ENCODE measurements at places on chromosomes 3 and 15.

DNA sequence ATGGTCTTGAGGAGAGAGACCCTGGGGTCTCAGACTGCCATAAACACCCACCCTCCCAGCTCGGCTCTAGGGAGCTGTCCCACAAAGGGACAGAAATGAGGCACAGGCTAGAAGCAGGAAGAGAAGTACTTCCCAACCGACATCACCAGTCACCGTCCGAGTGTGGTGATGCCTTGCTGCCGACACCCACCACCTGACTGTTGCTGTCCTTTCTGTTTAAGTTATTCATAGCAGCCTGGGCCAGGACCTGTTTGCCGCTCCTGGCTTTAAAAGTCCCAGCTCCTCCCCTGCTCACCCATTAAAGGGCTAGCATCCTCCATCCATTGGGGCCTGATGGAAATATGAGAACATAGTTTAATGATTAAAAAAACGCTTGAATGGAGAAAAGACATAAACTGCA is 13.2 kb upstream of the SPG11 start:
- no peak for DNase-seq

DNA sequence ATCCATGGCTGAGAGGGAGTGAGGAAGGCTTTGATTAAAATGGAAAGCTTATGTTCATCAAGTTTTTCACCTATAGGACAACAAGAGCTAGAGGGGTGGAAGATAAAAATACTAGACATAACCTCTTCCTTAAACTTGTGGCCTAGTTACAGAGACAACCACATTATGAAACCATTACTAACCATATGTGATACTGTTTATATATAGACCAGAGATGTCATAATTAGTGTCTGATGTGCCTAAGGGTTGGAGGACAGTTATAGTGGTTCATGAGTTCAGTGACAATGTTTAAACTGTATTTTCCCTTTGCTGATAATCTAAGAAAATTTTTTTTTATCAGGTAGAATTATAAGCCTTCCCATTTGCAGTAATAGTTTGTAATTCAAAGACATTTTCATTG is 23.7 kb downstream of the PHLDB2 start:
- DNase-seq = no peak

DNA sequence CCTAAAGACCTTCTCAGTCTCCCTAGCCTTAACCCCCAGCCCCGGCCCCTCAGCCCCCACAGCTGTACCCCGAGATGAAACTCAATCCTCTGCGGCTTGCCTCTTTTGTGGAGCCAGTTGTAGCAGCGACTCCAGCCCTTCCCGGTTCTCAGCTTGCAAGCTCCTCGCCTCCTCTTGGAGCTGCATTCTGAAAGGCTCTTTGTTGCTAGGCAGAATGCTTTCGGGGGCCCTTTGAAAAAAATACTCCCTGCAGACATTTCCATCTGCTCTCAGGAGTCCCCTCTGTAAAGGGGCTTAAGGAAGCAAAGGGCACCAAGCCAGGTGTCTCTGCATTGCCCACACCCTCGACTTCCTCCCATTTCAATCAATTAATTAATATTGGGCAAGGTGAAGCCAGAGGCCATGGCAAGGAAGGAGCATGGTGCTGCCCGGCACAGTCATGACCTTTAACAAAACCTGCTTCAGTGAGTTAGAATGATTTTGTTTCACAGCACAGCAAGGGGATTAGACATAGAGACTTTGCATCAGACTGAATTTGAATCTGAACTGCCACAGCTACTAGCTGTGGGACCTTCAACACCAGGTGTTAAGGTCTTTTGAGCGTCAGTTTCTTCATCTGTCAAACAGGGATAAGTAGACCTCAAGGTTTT is 65.5 kb downstream of the SRGAP3 start:
- DNase-seq = no peak

DNA sequence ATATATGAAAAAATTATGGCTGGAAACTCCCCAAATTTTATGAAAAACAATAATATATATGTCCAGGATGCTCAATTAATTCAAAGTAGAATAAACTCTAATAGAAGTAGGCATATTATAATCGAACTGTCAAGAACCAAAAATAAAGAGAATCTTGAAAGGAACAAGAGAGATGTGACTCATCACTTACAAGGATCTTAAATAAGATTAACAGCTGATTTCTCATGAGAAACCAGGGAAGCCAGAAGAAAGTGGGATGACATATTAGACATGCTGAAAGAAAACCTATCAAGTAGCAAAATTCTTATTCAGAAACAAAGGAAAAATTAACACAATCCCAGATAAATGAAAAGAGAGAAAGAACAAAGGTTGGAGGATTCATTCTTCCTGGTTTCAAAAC is 66.8 kb downstream of the FAIM start:
- DNase-seq = peak; percentile 47

GRCh38 chr3:156602424-156602823 is 47.5 kb upstream of the SSR3 start:
- DNase-seq = no peak

- DNase-seq = no peak
These were observed 113.1 kb downstream of the EDEM1 start for GRCh38 chr3:5300638-5301037.

DNA sequence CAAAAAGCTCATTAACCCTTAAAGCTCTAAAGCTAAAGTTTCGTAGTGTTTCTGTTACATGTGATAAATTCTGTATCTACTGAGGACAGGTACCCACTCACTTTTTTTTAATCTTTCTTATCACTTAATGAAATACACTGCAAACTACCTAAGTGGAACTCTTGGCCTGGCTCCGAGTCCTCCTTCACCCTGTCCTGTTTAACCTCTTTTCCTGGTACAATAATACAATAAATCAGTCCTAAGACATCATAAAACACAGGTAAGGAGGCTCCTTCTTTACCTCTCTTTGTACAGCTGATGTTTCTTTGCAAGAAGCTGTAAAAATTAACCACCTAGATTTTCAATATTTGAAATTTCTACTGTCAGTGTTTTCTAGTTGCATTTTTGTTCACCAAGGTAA is 15.8 kb downstream of the SEMA6D start:
- no peak for DNase-seq

GRCh38 chr3:150082898-150083654 is 112.4 kb upstream of the PFN2 start:
- DNase-seq = no peak

DNA sequence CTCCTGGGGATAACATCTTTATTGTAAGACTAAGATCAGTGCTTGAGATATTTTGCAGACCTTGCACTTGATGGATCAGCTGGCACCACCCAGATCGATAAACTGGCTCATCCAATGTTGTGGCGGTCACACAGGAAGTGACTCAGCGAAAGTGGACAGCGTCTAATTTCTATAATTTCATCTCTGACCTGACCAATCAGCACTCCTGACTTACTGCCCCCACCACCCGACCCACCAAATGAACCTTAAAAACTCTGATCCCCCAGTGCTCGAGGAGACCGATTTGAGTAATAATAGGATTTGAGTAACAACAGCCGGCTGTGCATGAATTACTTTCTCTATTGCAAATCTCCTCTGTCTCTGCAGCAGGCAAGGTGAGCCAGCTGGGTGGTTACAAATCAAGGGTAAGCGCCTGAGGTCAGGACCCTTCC is 62.7 kb upstream of the RNU6-1 start:
- DNase-seq = no peak

GRCh38 chr3:148975248-148975647 is 16.1 kb upstream of the GYG1 start:
- DNase-seq = no peak
